ENCODE measurements at places on chromosomes 1 and 21.

GRCh38 chr1:181513786-181514297 is 30.5 kb downstream of the CACNA1E start:
- DNase-seq, result no peak

DNA sequence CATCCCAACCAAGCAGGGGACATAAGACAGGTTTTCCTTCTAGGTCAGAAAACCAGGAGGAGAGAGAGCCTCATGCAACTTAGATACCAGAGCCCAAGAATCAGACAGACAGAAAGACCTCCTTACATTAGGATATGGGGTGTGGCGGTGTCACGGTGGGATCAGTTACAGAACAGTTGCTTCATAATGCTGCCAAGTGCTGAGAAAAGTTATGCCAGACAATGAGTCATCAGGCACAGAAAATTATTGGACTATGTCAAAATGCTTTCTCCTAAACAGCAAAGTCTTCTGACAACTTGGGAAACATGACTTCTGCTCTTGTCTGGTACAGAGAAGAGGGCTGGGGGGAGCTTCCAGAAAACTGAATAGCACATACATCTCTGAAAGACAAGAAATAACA is 1120.2 kb upstream of the TMPRSS15 start:
- DNase-seq, result no peak

DNA sequence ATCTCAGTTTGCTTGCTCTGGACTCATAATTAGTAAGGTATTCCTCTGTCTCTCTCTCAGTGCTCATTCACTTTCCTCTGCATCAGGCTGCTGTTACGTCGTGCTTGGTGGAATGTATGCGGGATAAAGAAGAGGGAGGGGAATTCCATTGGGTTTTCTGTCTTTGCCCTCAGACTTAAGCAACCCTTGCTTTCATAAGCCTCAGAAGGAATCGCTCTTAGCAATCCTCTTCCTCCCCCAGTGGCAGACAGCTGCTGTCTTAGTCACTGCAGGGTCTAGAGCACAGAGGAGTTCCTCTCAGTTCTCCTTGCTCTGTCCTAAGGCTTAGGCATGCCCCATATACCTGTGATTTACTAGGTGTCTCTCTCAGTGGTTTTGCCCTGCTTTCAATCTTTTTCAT is 19.1 kb upstream of the NTMT2 start:
- DNase-seq, result no peak

GRCh38 chr1:180382326-180383115 is 119.9 kb downstream of the ACBD6 start:
- no peak for DNase-seq

DNA sequence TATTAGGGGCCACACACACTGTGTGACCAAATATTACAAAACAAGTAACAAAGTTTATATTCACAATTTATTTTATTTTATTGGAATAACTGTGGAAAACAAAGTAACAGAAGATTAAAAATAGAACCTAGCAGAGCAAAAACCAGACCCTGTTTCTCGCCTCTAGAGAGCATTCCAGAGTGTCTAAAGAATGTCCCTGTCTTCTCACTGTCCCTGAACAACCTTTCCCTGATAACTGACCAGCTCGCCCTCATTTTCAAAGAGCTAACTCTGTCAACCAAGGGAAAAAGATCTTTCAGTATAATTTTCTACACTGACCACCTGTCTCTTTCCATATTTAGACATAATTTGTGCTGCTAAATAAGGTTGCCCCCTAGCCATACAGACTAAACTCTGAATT is 646.9 kb downstream of the USP25 start:
- no peak for DNase-seq

GRCh38 chr1:53083636-53084588 is 21.9 kb downstream of the PODN start:
- no peak for DNase-seq

DNA sequence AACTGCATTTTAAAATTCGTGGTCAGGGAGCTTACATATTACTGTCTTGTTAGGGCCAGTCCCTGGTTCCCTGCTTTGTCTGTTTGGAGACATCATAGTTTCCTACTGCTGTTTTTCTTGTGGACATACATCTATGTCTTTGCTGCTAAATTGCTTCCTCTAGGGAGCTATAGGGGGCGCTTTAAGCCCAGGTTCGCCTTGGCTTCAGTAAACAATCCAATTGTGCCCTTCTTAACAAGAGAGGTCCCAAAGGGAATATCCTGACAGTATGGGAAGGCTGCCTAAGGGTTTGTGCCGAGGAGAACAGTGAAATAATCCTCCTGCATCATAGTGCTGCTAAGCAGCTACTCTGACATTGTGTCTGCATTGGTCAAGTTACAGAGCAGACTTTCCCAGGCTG is 112.5 kb downstream of the USH2A start:
- DNase-seq, result no peak

- DNase-seq, result no peak
These were observed 20.1 kb downstream of the SIM2 start for GRCh38 chr21:36718951-36719501.

GRCh38 chr1:239437822-239438221 is 51.5 kb downstream of the CHRM3 start:
- no peak for DNase-seq

DNA sequence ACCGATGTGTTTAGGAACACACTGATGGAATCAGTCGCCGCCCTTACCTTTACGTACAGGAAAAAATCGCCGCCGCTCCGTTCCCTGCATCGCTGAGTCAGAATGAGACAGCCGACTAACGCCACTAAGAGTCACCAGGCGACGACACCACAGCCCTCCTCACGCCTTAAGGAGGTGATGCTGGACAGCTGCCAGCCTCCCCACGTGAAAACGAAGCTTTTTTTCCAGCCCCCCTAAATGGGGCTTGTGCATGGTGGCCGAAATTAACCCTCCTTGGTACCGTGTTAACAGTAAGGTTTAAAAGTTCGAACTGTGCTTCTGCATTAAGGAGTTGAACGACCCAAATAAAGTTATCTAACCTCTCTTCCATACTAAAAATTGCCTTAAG is 511 bp downstream of the DNTTIP2 start:
- peak; percentile 25 for DNase-seq

GRCh38 chr1:173554089-173554488 is 48.8 kb downstream of the SLC9C2 start:
- DNase-seq, result no peak

DNA sequence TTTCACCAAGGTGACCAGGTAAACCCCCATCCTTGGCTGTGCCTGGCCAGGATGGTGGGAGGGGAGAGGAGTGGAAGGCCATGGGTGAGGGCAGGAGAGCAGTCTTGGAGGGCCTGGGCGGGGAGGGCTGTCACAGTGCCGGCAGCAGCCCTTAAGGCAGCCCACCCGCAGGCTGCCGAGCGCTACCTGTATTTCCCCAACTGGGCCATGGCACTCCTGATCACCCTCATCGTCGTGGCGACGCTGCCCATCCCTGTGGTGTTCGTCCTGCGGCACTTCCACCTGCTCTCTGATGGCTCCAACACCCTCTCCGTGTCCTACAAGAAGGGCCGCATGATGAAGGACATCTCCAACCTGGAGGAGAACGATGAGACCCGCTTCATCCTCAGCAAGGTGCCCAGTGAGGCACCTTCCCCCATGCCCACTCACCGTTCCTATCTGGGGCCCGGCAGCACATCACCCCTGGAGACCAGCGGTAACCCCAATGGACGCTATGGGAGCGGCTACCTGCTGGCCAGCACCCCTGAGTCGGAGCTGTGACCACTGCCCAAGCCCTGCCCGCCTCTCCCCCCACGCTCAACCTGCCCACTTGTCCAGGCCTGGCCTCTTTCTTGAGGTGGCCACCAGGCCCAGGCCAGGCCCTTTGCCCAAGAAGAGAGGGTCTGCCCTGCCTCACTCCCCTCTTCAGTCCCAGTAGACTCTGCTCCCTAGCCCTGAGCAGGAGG is 12.0 kb upstream of the KCNC4 start:
- no peak for DNase-seq

- no peak for DNase-seq
These were observed 35.5 kb upstream of the RUNX3 start for GRCh38 chr1:24965571-24965930.

GRCh38 chr1:56590520-56591011 is 11.2 kb upstream of the PLPP3 start:
- DNase-seq, result no peak

GRCh38 chr1:198113342-198113750 is 43.5 kb upstream of the NEK7 start:
- no peak for DNase-seq

GRCh38 chr1:84253036-84253435 is 48.5 kb upstream of the SAMD13 start:
- no peak for DNase-seq

DNA sequence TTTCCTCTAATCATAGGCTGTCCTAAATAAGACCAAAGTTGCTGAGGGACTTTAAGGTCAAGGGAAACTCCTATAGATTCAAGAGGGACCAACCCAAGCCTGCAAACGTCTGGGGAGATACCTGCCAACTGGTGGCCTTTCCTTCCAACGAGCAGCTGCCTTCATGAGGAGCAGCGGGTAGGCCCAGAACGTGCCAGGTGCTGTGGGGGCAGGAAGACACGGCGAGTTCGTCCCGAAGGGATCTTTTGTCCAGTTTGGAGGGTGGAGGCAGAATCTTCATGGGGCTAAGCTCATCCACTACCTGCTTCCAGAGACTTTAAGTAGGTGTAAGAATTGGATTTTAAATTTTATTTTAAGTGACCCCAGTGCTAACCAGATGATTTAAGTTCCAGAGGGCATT is 26.0 kb upstream of the SLC26A9 start:
- no peak for DNase-seq

DNA sequence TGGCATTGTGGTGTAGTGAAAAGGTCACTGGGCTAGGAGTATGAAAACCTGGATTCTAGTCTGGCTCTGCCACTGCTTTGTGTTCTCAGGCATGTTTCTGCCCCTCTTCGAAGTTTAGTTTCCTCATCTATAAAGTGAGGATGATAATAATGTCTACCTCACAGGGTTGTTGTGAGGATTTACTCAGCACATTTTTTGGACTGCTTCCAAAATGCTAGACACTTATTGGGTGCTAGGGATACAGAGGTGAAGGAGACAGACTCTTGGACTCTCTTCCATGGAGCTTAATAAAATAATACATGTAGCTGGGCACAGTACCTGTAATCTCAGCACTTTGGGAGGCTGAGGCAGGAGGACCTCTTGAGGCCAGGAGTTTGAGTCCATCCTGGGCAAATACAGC is 3.6 kb downstream of the KIF2C start:
- no peak for DNase-seq

- DNase-seq, result peak; percentile 2
These were observed 111.1 kb downstream of the NAV1 start for GRCh38 chr1:201649761-201650622.

GRCh38 chr1:177119311-177119710 is 45.2 kb downstream of the ASTN1 start:
- DNase-seq, result no peak

DNA sequence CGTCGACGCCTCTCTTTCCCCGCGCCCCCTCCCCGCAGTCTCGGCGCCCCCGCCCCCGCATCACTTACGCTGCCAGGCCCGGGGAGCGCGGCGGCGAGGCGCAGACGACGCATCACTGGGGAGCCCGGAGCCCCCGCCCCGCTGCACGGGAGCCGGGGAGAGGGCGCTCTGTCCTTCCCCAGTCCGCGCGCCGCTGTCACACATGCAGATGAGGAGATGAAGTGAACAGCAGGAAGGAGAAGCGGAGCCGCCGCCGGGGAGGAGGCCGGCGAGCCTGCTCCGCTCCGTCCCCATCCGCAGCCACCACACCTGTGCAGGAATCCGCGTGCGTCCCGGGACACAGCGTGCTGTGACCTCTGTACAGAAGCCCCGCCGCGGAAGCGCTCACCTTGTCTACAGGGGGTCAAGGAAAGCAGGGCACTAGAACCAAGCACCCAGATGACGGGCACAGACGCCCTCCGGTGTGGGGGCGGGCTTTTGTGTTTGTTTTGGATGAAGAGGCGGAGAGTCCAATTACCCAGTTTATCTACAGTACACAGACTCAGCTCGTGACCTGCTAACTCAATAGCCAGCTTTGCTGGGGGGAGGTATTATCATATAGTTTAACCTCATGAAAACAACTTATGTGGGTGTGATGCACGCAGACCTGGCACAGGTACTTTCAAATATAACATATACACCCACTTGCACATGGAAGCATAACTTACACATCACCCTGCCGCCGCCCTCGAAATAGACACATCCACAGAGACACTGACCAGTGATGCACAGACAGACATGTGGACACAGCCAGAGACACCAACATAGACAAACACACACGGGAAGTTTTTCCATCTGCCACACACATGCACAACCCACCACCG is 12.4 kb downstream of the KLHDC8A start:
- DNase-seq, result peak; percentile 6

DNA sequence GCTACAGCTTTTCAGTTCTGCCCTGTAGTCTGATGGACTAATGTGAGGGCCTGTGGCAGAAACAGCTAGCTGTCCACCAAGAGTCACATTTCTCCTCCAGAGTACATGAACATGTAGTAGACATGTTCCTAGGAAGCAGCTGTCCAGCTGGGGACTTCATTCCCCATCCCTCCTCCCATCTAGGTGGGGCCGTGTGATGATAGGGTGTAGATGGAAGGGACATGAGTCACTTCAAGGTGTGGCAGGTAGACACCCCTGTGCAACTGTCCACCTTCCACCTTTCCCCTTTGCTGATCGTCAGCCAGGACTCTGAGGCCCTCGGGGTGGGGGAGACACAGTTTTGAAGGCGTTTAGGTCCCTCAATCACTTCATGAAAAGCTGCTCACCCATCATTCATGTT is 3.6 kb upstream of the RD3 start:
- DNase-seq, result no peak

DNA sequence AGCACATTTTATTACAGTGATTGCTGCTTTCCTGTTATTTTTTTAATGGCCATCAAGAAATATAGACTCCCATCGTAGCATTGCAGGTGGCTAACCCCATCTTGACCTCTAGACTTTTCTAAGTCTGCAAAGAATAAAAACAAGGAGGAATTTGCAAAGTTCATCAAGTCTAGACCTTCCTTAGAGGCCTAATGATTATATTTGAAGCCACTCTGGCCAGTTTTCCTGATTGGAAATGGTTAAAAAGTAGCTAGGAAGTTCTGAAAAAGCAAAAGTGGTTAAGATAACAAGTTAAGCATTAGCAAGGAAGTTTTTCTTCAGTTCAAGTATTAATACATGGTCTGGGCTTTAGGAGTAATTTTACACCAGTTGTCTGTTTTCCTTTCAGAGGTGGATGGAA is 16.7 kb upstream of the KCNJ15 start:
- no peak for DNase-seq

DNA sequence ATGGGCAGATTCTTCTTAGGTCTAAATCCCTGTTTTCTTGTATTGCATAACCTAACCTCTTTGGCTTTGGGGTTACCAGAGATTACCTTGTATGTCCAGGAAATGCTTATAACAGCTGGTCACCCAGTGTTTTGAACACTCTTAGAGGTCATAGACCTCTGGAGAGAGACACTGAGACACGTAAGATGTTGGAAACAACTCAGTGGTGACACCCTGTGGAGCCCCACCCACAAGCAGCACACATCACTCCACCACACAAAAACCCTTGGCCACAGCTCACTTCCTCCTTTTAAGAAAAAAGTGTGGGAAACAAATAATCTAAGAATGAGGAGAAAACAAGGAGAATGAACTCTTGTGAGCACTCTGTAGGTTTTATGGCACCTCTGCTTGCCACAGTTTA is 26.3 kb upstream of the CYP4B1 start:
- no peak for DNase-seq
